Activated naive CD4-positive, alpha-beta T cell treated with anti-CD3 and anti-CD28 coated beads, Interleukin-2, amount 50 U/mL, for 72 hours (primary cell): ENCODE measurements at places on chromosomes 5 and 9.

DNA sequence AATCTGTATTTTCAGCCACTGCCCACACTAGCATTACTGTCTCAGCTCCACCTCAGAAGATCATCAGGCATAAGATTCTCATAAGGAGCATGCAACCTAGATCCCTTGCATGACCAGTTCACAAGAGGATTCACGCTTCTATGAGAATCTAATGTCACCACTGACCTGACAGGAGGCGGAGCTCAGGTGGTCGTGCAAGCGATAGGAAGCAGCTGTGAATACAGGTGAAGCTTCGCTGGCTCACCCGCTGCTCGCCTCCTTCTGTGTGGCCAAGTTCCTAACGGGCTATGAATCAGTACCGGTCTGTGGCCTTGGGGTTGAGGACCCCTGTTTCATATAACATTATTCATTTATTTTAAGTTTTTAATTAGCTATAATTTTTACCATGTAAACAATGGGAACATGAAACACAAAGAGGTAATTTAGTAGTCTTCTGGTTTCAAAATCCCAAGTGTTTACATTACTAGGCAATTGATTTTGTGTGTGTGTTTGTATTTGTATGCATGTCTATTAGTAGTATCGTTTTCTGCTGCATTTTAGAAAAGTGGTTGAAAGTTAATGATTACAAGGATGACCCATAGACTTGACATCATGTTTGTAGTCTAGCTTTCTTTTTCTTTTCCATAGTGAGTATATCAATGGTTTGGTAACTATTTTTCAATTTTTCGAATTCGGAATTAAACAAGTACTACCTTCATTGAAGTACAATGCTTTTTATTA lies 159.4 kb downstream of the TENT4A start:
- DNase-seq, result no peak

DNA sequence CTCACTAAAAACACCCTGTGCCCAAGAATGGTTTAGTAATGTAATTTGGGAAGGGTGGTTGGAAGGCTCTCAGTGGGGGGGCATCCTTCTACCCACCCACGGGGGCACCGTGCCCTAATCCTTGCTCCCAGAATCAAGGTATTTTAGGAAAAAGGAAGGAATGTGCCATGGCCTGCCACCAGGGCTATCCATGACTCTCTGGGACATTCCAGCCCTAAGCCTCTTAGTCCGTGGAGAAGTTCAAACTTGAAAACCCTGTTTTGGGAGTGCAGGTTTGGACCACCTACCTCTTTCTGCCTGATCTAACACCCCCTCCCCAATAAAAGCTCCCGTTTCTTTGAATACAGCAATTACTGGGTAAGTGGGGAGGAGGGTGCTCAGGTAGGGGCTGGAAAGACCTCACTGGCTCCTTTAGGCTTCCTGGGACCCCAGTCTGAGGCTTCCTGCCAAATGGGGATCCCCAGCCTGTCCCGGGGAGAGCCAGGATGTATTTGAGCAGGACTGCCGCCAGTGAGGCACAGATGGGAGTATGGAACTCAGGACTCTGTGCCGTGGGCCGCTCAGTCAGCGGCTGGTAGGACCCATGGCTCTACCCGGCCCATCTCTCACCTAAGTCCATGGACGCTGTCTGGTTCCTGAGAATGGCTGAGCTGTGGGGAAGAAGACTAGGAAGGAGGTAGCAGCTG lies 3.6 kb upstream of the PITX1 start:
- DNase-seq, result no peak

GRCh38 chr9:134656334-134657006 lies 14.9 kb downstream of the COL5A1 start:
- no peak for DNase-seq

- DNase-seq, result no peak
Measured at GRCh38 chr9:137607141-137607857, 1.8 kb downstream of the ARRDC1 start.

DNA sequence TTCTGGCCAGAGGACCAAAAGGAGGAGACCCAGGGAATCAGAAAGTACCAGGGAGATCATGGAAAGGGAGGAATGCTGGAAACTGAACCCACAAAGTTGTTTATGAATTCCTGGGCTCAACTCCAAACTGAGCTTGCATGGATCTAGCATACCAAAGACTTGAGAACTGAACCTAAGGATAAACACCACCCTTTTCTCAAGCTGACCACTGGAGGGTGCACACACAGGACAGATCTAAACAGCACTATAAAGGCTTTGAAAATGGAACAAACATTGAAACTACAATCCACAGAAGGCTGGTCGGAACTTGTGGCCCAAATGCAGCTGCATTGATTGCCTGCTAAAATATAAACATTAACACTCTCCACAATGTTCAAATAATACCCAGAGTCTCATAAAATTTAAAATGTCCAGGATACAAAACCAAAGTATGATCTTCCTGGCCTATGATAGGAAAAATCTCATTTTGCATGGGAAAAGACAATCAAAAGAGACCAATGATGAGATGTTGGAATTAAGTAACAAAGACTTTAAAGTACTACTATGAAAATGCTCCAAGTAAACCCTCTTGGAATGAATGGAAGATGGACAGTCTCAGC lies 15.6 kb upstream of the IRF1 start:
- no peak for DNase-seq

- no peak for DNase-seq
Measured at GRCh38 chr5:39638813-39639212, 214.0 kb upstream of the DAB2 start.

DNA sequence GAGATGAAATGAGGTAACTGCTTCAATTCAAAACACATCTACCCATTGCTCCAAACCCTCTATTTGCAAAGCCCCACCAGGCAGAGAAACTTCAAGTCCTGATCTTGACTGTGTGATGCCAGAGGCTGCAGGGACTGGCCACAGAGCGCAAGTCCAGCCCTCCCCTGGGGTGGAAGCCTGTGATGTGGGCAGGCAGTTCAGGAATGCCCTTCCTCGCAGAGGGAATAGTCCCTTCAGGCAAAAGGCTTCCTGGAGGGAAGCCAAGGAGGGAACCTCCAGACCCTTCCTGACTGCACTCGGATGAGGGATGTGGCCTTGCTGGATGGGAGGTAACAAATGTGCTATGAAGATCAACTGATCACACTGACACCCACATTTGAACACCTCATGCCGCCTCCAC lies 131.2 kb downstream of the SLIT3 start:
- DNase-seq, result no peak

- DNase-seq, result no peak
Measured at GRCh38 chr5:150516011-150516410, 8.1 kb downstream of the NDST1 start.

DNA sequence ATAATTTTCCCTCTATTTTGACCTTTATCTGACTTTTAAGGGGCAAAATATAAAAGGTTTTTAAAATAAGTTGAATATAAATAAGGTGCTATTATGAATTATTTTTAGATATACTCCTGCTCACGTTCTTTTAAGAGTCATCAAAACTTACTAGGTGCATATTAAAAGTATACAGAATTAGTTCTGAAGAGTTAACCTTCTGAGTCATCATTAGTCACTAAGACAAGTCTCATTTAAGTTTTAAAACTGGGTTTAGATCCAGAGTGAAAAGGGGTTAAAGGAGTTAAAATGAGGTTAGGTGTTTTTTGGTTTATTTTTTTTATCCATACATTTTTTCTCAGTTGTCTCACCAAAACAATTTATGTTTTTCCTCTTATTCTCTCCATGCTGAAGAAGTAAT lies 41.7 kb downstream of the SMIM15 start:
- no peak for DNase-seq

DNA sequence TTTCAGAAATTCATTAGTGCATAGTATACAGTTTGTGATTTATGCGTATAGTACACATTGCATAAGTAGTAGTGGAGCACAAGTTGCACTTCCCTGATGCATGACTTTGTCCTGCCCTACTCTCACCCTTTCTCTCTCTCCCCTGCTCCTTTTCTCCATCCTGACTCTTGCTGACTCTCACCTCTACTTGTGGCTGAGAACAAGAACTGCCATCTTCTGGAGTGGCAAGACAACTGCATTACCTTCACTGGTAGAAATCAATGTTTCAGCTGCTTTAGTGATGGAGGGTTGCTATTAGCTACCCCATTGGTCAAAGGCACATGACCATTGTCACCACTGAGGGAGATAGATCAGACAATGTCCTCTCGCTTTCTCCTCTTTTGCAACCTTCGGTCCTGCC lies 26.9 kb downstream of the SPEF2 start:
- no peak for DNase-seq

- DNase-seq, result no peak
Measured at GRCh38 chr5:137581776-137582175, 82.7 kb upstream of the SPOCK1 start.
